ENCODE measurements at places on chromosomes 6 and 20.

GRCh38 chr6:107511511-107511993 lies 21.6 kb downstream of the SOBP start:
- DNase-seq = no peak

- DNase-seq = no peak
These were observed 1687.0 kb downstream of the GRIK2 start for GRCh38 chr6:103080497-103080896.

DNA sequence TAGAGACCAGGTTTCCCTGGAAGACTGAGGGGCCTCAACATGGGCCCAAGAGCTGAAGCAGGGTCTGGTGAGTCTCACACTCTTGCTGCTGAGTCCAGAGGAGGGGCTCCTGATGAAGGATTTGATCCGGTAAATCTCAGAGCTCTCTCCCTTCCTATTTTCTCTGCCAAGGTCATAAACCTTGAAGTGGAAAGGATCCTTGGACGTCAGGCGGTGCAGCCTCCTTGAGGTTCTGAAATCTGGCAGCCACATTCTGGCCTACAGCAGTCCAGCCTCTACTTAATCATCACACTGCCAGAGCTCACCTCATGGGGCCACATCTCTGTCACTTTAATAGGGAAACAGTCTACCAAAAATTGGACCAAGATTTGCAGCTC lies 24.0 kb downstream of the ACSS1 start:
- no peak for DNase-seq

GRCh38 chr20:36270744-36271638 lies 34.7 kb downstream of the AAR2 start:
- no peak for DNase-seq

DNA sequence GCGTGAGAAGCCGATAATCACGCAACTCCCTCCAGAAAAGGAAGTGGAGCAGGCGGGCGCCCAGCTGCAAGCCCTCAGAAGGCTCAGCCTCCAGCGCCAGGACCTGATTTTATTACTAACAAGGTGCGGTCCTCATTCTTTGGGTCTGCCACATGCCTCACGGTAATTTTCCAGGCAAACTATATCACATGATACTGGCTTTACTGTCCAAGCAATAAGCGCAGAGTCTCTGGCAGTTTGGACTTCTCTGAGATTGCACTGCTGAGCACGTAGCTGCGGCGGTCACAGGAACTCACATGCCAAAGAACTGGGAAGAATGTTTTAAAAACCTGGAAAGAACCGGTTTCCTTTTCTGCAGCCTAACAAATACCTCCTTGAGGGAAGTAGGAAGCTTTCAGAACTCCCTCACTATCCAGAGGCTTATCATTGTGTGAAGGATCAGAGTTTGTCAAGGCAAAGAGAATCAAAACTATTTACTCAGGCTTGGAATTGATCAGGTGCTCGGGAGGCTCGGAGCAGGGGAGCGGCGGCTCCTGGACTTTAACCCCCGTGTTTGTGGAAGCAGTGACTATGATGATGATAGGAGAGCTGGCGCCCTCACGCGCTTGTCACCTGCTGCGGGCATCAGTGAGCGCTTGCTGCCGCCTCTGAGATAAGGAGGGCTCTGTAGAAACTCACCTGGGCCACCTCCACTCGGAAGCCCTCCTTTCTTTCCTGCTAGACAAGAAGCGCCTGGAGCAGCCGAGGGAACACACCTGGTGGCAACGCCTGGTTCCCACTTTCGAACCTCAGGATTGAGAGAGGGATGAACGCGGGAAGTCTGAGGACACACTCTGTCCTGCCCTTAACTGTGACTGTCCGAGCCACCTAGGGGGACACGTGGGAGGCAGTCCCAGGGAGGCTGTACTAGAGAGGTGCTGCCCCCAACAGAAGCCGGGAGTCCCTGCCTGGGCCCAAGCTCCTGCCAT lies 27.2 kb upstream of the SYNJ2 start:
- no peak for DNase-seq

DNA sequence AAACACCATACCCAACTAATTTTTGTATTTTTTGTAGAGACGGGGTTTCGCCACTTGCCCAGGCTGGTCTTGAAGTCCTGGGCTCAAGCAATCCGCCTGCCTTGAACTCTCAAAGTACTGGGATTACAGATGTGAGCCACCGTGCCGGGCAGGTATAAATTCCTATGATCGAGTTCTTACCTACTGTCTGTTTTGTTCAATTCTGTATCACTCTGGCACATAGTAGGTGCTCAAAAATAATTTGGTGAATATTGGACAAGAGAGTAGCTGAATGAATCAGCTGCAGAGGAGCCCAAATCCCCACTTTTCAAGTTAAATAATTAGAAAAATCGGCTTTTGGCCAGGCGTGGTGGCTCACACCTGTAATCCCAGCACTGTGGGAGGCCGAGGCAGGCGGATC lies 13.7 kb upstream of the ZMYND8 start:
- no peak for DNase-seq

GRCh38 chr20:4169360-4170190 lies 154.2 kb upstream of the RNF24 start:
- DNase-seq = no peak

DNA sequence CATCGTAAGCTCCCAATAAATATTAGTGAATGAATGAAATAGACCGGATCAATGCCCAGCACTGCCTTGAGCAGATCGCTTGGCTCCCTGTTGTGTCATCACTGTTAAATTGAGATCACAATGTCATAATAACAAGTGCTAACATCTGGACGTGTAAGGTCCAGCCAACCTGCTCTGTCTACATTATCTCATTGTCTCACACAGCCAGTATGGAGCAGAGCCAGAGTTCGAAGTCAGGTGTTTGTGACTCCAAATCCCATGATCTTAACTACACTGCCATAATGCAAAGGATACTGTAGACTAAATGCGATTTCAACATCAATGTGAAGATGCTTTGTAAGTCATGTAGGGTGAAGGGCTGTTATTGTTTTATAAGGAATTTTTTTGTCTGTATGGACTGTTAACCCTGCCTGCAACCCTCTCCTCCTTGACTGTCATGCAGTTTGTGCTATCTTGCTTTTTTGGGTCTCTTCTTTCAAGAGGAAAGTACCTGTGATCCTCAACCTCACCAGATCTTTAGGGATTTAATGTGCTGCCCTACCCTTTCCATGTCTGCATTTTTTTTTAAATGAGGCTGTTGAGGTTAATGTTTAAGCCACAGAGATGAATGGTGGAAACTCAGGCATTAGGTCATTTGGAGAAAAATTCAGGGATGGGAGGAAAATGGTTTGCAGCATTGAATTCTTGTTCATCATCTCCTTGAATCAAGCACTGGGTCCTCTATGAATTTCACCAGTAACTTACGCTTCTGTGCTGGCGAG lies 49.0 kb upstream of the OCSTAMP start:
- DNase-seq = no peak
